ENCODE measurements at places on chromosomes 2 and 18.

DNA sequence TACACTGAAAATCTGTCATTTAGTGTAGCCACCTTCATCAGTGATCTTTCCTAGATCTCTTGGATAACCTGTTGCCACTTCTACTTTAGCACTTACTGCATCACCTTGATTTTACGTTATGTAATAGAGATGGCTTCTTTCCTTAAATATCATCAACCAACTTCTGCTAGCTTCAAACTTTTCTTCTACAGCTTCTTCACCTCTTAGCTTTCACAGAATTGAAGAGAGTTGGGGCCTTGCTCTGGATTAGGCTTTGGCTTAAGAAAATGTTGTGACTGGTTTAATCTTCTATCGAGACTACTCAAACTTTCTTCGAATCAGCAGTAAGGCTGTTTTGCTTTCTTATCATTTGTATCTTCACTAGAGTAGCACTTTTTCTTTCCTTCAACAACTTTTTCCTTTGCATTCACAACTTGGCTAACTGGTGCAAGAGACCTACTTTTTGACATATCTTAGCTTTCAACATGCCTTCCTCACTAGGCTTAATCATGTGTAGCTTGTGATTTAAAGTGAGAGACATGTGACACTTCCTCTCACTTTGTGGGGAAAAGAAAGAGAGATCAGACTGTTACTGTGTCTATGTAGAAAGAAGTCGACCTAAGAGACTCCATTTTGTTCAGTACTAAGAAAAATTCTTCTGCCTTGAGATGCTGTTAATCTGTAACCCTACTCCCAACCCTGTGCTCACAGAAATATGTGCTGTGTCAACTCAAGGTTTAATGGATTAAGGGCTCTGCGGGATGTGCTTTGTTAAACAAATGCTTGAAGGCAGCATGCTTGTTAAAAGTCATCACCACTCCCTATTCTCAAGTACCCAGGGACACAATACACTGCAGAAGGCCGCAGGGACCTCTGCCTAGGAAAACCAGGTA lies 99.6 kb downstream of the ATL2 start:
- DNase-seq: no peak

- no peak for DNase-seq
Measured at GRCh38 chr2:204010628-204011560, 74.3 kb downstream of the ICOS start.

DNA sequence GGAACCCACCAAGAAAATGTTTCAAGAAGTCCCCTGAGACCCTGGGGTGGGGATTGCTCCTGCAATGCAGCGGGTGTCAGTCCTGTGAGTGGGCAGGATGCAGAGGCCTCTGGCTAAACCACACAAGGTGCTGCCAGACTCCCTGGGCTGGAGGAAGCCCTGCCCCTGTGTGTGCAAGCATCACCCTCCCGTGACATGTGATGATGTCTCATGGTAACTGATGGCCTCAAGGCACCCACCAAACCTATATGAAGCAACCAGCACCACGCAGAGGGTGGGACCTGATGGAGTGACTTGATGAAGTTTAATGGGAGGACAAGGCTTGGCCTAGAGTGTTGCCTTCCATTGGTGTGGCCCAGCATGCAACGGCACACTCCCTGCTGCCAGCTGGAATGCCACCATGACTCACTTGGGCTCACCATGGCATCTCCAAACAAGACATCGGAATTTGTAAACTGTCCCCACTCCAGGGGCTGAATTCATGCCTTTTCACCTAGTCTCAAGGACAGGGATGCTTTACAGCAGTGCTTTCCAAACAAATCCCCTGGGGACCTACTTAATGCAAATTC lies 8.7 kb upstream of the SLC14A1 start:
- no peak for DNase-seq

DNA sequence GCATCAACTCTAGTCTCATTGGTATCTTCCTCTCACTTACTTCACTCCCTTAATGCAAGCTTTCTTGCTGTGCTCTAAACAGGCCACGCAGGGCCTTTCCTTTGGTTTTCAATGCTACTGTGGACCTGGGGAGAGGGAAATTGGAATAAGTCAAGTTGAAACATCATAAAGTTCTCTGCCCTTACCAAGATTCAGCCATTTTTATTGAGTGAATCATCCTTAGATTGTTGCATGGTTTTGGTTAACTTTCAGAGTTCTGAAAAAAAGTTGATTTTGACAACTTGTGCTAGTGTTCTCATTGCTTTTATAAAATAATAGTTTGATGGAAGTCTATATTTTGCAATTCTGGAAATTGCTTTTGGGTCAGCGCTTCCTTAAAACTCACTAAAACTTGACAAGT lies 852.8 kb upstream of the ACVR2A start:
- DNase-seq: no peak

DNA sequence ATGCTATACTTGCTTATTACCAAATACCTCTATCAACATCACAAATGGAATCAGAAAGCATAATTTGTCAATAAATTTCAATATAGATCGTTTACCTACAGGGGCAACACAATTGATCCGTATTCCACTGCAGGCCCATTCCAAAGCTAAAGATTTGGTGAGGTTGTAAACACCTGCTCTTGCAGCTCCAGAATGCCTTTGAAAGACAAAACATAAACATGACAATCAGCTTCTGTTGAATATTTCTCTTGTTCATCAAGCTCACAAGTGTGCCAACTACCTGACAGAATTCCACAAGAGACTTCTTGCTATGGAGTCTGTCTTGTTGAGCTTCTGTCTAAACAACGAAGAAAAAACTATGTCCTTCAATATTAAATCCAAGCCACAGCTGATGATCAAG lies 30.3 kb downstream of the PECR start:
- no peak for DNase-seq

DNA sequence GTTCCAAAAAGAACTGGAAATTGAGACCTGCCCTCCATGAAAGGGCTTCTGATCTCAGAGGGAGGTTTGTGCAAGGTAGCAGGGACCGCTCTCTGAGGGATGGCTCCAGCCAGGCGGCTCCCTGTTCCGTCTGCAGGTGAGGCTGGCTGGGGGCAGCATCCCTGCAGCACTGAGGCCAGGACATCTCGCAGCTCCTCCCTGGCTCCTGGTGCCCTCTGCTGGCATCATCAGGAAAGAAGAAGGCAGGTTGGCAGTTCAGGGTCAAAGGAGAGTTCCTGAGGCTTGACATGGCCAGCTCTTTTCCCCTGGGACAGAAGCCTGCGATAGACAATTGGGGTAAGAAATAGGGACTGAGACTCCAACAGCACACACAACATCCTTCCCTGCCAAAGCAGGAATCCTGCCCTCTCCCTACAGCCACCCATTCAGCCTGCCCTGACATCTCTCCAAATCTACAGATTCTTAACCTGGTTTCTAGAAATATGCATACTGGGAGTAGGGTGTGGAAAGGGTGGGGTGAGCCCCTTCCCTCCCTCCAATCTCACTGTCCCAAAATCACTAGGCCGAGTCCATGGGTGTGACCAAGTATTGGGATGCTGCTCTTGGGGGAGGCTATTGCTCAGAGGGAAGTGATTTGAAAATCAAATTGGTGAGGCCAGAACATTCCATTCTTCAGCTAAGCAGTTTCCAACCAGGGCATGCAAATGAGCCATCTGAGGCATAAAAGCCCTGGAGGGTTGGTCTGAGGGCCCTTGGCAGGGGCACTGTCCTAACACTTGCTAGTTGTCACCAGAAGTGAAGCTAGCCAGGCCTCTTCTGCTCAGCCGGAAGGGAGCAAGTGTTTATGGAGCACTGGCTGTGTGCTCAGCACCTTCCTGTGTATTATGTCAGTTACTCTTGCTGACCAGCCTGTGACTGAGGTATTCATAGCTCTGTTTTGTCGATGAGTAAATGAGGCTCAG lies 185.4 kb downstream of the TFCP2L1 start:
- no peak for DNase-seq

- DNase-seq: no peak
Measured at GRCh38 chr2:217413193-217413592, 553.3 kb upstream of the TNP1 start.

GRCh38 chr2:178076130-178076529 lies 3.6 kb upstream of the PDE11A start:
- no peak for DNase-seq

DNA sequence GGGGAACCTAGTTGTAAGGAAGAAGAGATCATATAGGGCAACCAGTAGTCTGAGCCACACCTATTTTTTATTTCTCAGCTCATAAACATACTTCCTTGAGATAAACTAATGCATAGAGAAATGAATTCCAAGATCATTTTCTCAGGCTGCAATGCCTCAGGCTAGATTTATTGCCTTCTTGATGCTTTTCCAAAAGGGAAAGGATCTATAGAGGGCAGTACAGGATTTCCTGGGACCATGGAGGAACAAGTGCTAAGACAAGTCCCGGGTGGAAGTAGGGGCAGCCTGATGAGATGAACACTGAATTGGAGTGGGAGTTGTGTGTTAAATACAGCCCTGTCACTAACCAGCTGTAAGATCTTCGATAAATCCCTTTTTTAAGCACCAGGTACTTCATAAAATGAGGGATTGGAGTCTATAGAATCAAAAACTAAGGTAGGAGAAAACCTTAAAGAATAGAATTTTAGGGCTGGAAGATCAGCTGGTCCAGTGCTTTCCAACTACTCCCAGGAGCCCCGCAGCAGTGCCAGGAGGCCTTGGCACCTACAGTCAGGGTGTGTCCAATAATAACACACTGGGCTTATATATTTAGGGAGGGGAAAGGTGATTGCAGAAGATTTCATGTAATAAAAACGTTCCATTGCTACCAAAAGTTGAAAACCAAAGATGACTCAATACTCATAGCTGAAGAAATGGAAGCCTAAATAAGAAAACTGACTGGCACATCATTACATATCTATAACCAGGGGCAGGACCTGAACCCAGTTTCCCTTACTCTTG lies 58.1 kb downstream of the SERTAD2 start:
- no peak for DNase-seq

- DNase-seq: no peak
Measured at GRCh38 chr2:172083628-172084394, 1.5 kb upstream of the DLX1 start.

DNA sequence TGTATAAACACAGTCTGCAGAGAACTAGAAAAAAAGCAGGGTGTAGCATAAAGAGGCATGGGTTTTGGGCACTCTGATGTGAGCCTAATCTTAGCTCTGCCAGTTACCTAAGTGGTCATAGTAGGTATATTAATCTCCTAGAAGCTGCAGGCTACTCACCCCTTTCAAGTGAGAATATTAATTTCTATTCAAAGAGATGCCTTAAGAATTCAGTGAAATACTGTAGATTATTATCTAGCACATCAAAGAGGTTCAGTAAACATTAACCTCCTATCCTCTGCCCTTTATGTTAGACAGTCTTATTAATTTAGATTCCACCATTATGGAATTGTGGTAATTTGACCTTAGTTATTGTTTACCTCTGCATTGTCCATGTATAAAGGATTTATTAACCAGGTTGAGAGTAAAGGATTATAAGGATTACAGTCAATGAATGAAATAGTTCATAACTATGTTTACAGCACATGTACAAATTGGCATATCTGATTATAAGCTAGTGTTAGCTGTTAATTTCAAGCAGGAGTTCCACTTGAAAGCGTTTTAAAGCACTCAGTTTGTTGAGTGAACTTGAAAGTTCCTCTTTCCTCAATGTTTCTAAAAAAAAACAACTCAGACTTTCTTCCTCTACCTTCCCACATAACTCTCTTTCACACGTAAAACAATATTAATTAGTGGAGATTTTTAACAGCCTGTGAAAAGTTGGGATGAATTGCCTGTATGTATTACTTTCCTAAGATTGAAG lies 150.6 kb upstream of the EPC2 start:
- DNase-seq: no peak

- DNase-seq: no peak
Measured at GRCh38 chr2:70192516-70192915, 1.7 kb upstream of the C2orf42 start.

- DNase-seq: no peak
Measured at GRCh38 chr2:67938053-67938452, 124.8 kb downstream of the C1D start.

GRCh38 chr2:2647141-2647541 lies 316.1 kb upstream of the MYT1L start:
- no peak for DNase-seq

GRCh38 chr2:189248141-189248540 lies 68.6 kb upstream of the COL5A2 start:
- DNase-seq: no peak

GRCh38 chr2:112848833-112849232 lies 12.3 kb upstream of the IL1B start:
- no peak for DNase-seq

DNA sequence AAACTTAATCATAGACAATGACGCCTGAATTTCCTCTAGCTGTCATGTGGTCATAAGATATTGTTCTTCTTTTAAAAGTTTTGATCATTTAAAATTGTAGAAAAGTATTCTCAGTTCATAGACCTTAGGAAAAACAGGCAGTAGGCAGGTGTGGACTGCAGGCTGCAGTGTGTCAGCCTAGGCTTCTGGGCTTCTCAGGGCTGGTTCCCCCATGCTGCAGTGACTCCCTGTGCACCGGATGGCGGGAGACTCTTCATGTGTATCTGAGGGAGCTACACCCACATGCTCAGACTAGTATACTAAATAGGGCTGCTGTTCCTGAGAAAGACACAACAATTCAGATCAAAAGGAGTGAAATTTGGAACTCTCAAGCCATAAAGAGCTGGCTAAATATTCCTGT lies 72.4 kb downstream of the PXDN start:
- no peak for DNase-seq

DNA sequence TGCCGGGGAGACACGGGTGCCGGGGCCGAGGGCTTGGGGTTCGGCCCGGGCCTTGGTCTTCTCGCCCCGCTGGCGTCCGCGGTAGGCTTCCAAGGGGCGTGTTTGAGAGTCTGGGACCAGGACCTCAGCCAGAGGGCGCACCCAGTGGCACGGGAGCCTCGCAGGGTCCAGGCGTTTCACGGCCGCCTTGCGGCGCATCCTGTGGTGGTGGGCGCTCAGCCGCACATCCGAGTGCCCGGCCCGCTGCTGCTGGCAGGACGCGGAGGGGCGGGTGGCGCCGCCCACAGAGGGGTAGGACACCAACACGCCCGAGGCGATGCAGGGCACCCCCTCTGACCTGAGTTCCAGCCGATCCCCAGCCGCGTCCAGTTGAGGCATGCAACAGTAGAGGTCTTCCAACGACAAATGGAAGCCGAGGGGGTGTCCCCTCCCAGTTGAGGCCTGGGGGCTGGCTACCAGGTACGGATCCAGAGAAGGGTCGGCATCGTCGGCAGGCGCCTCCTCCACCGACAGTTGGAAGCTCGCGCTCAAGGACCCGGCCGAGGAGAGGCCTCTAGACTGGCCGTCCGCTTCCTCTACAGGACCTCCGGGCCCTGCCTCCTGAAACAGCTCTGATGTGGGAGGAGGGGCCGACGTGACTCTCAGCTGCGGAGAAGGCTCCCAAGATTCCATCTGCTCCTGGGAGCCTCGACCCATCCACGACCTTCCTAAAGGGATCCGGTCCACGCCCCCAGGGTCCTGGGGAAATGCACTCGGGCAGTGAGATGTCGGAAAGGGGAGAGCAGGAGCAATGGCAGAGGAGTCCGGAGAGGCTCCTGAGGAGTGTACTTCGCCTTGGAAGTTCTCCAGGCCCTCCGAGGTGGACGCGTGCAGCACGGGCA lies 6.3 kb downstream of the C2orf81 start:
- peak; percentile 6 for DNase-seq

GRCh38 chr18:42814618-42815017 lies 300.9 kb downstream of the RIT2 start:
- no peak for DNase-seq
